ENCODE measurements at places on chromosomes 4 and X. TPM values are rescaled to one million over a fixed set of nuclear protein-coding genes. Genes with fewer than 3 reads are reported as not detected.
A peak's percentile ranks its signal among the peaks of the same experiment; 100 is the strongest.

DNA sequence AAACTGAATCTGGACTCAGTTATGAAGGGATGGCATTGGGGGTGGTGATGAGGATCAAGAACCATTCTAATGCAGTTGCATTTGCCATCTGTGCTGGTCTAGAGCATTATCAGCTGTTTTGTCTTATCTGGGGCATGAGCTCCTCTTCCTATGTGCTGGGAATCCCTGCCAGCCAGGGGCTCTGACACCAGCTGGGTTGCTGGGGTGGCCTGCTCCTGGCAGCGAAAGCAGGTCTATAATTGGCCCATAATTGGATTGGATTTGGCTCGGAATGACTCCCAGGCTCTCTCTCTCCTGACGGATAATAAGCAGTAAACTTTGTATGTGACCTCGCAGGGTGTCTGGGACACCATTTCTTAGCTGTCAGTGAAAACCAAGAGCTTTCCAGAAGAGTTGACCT, 34.1 kb downstream of the SMPX start:
- no peak for DNase-seq

Gene FGB
- total RNA-seq = not detected

Gene SH3BGRL
- total RNA-seq = 34.5 TPM

Gene PRKX
- total RNA-seq = 36.3 TPM

GRCh38 chr4:178599521-178599920, 1157.3 kb upstream of the AGA start:
- no peak for DNase-seq

GRCh38 chr4:675036-675882, 917 bp downstream of the MYL5 start:
- DNase-seq = peak; percentile 39

Gene REELD1
- 0.09 TPM for total RNA-seq

Gene HPGD
- total RNA-seq = 2.5 TPM

Gene PABPC5
- total RNA-seq = not detected

DNA sequence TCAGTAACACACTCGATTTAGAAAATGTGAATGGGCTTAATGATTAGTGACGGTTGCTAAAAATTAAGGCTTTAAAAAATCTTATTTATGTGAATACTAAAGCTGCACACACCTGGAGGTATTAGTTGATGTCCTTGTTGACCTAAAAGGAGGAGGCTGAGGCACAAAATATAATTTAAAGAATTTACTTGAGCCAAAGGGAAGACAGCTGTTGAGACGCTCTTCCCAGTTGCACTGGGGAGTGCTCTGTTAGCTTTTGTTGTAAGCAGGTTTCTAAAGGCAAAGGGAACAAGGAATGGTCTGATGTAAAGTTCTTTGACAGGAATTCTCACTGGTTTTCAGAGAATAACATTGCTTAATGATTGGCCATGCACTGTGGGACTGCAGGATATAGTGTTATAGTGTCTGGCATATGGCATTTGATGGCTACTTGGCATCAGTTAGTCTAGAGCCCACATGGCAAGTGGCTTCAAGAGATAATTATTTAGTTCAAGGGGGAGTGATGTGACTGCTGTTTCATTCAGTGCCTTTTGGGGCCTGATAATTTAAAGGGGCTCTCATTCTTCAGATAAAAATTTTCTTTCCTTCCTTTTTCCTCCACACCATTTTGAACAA, 30.8 kb upstream of the PGM2 start:
- DNase-seq = no peak

DNA sequence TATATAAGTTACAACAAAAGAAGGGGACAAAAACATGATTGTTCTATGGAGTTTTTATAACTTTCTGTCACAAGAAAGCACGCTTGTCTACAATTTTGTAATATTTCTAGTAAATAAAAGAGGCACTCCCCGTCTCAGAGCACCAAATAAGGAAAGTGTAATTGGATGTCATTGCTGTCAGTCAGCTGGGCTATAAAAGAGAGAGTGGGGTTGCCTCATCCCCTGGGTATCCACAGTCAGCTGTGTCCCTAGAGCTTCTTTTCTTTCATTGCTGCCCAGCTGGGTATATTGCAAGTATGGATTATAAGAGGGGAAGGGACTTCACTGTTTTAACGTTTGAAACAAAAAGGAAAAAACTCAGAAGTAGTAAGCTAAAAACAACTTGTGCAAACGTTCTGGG, 61.3 kb downstream of the NPNT start:
- no peak for DNase-seq

DNA sequence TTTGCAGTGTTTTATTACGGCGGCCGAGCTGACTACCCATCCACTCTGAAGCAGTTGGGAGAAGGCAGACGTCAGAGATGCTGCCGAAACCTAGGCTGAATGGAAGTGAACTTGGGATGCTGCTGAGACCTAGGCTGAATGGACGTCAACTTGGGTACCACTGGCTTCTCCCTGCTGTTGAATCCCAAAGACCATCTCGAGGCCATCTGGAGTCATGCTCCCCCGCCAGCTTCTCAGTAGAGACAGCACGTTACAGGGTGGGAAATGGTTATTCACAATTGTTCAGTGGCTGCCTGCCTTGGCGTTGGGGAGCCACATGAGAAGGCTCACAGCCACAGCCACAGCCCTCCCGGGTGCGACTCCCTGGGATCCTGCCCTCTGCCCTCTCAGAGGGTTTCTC, 40.9 kb downstream of the P2RY8 start:
- DNase-seq = no peak

Gene HSD17B10
- total RNA-seq = 92.7 TPM

- no peak for DNase-seq
Observed at GRCh38 chrX:45447331-45447730, 246.7 kb upstream of the DIPK2B start.

DNA sequence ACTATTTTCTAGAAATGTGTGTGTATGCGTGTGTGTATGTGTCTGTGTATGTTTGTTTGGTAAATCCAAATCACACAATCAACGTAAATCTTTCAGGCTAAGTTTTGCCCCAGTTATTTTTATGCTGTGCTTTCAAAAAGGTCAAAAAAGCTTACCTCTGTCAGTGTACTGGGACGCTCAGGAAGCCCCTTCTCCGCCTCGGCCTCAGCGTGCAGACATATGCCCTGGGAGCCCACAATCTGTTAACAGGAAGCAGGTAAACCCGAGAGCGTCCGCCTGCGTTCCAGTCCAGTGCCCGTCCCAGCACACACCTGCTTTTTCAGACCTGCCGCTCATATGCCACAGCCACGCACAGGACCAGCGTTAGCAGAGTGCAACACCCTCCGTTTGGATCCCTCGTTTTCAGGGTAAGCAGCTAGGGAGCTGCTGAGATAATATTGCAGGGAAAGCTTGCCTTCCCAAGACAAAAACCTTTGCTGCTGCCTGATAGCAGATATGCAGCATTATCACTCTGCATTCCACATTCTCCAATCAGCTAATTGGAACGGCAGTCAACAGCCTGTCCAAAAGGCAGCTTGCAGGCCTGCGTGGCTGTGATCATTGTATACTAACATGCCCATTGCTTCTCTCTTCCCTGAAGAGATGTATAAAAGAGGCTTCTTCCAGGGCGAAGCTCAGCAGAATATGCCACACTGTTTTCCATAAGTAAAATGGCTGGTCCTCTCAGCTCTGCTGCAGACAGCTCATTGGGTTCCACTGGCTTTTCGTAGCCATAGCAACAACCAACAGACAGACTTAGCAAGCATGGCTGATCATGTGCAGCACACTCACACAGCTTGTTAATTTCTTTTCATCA, at the start of gene SORBS2:
Gene SORBS2, minus strand, starts transcription at position 686 of the 856 bp plus-strand sequence. CDS start 121,623 bp downstream, outside the sequence.
- no peak for DNase-seq

DNA sequence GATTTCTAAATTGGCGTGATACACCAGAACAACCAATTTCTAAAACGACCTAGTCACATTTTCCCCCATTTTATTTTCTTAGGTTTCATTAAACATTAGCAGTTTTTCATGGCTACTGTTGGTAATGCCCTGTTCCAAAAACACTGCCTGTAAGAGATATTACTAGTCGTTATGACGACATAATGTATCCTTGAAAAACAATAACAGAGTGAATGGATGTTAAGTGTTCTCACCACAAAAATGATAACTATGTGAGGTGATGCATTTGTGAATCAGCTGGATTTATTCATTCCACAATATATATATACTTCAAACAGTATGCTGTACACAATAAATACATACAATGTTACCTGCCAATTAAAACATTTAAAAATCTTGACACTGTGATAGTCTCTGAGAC, 1147.6 kb upstream of the PCDH10 start:
- no peak for DNase-seq

DNA sequence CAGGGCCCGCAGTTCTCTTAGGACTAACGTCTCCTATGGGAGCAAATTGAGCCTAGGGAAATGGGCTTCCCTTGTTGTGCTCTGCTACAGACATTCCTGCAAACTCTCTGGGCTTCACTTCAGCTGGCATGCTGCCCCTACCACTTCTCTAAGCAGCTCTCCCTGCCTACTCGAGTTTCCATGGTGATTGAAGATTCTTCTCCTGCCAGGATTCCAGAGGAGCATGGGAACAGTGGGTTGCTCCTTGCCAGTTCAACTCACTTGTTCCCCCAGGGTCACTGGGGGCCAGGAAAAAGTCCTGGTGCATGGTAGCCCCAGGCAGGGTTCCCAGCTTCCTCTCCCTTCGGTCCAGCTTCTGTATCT, 21.1 kb upstream of the WDR17 start:
- no peak for DNase-seq

Gene MAGEB10
- total RNA-seq = not detected

- no peak for DNase-seq
Observed at GRCh38 chrX:44130189-44130588, 157.0 kb upstream of the NDP start.

GRCh38 chrX:101430457-101431078, 22.5 kb downstream of the HNRNPH2 start:
- no peak for DNase-seq

Gene TNIP3
- total RNA-seq = 4.8 TPM

DNA sequence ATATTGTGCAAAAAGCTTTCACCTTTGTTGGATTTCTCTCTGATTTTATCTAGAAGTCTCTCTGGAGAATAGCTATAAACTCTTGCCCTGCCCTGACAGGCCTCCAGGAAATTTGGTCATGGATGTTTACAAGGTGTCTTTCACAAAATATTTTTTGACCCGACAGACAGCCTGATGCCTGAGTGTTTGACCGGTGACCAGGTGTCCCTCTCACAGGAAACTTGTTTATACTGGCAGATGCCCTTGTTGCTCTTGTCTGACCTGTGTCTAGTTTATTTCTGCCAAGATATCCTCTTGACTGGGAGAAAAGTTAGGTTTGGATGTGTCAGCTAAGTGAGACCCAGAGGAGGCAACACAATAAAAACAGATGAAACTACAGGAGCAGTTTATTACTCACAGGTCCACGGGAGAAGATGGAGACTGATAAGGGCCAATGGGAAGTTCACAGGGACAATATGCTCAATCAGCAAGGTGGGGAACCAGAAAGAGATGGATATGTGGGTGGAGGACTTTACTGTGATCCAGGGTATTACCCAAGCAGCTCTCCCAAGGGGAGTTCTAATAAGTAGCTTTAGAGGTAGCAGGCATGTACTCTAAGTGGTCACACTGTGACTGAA, 243.3 kb downstream of the ARAP2 start:
- DNase-seq = no peak

Gene ALB
- not detected for total RNA-seq

Gene PDZD4
- 2.4 TPM for total RNA-seq

GRCh38 chr4:155629183-155629825, 37.3 kb upstream of the GUCY1A1 start:
- peak; percentile 11 for DNase-seq

- DNase-seq = no peak
Observed at GRCh38 chr4:148116264-148116663, 325.9 kb downstream of the NR3C2 start.

- no peak for DNase-seq
Observed at GRCh38 chr4:129788486-129788885, 692.5 kb downstream of the C4orf33 start.

- no peak for DNase-seq
Observed at GRCh38 chr4:15006416-15007024, 4.2 kb downstream of the CPEB2 start.

DNA sequence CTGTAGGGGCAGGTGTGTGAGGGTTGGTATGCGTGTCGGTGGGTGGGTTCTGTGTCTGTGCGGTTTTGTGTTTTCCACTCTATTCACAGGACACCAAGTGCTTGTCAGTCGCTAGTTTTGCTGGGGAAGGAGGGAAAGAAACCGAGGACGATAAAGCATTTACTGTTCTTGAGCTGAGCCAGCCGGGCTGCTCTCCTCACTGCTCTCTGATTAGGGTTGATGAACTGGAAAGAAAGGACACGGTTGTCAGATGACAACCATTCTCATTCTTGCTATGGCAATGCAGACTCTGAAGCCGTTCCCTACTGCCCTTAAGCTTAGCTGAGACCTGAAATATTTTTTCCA, 832 bp downstream of the EGFL6 start:
- DNase-seq = no peak

Gene KIAA1210
- total RNA-seq = not detected

Gene PRSS12
- total RNA-seq = not detected

- DNase-seq = no peak
Observed at GRCh38 chr4:139763672-139764071, 98.1 kb downstream of the MGST2 start.

DNA sequence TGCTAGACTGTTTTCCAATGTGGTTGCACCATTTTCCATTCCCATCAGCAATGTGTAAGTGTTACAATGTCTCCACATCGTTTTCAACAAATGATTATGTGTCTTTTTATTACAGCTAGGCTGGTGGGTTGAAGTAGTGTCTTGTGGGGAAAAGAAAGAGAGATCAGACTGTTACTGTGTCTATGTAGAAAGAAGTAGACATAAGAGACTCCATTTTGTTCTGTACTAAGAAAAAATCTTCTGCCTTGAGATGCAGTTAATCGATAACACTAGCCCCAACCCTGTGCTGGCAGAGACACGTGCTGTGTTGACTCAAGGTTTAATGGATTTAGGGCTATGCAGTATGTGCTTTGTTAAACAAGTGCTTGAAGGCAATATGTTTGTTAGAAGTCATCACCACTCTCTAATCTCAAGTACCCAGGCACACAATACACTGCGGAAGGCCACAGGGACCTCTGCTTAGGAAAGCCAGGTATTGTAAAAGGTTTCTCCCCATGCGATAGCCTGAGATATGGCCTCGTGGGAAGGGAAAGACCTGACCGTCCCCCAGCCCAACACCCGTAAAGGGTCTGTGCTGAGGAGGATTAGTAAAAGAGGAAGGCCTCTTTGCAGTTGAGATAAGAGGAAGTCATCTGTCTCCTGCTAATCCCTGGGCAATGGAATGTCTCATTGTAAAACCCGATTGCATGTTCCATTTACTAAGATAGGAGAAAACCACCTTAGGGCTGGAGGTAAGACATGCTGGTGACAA, 23.0 kb upstream of the UGT2B15 start:
- no peak for DNase-seq

Gene SHROOM2
- total RNA-seq = not detected

DNA sequence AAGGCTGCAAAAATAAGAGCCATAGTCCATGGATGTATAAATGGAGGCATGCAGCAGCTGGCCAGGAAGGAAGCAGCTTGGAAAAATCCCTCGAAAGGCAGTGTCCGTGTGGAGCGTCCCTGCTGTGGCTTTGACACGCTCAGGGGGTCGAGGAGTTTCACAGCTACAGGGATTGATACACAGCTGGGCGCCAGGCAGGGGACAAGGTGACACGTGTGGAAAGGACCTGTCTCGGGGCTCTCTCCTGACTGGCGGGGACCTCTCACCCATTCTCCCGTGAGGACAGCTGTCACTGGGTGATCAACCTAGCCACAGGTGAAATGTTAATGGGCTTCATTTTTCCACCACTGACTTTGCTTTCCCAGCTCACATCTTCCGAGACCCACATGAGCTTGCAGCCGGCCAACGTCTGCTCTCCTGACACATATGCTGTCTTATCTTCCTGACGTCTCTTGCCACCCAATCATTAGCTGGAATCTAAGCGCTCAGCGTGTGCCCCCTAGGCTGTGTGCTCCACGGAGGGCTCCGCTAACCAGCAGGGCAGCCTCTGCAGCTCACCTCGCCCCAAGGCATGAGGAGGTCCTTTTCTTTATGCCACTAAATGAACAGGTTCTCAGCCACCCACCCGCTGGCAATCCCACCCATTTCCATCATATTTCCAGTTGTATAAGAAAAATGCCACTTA, 89.4 kb upstream of the AFAP1 start:
- DNase-seq = no peak

All from activated CD4-positive, alpha-beta T cell treated with anti-CD3 and anti-CD28 coated beads for 36 hours (primary cell).